ENCODE measurements at places on chromosomes 16 and 17. TPM values are rescaled to one million over a fixed set of nuclear protein-coding genes. Genes with fewer than 3 reads are reported as not detected.

The ADCY7 gene
- polyA plus RNA-seq: 9.3 TPM

GRCh38 chr16:14366447-14366846 lies 263.6 kb downstream of the PARN start:
- DNase-seq: no peak

DNA sequence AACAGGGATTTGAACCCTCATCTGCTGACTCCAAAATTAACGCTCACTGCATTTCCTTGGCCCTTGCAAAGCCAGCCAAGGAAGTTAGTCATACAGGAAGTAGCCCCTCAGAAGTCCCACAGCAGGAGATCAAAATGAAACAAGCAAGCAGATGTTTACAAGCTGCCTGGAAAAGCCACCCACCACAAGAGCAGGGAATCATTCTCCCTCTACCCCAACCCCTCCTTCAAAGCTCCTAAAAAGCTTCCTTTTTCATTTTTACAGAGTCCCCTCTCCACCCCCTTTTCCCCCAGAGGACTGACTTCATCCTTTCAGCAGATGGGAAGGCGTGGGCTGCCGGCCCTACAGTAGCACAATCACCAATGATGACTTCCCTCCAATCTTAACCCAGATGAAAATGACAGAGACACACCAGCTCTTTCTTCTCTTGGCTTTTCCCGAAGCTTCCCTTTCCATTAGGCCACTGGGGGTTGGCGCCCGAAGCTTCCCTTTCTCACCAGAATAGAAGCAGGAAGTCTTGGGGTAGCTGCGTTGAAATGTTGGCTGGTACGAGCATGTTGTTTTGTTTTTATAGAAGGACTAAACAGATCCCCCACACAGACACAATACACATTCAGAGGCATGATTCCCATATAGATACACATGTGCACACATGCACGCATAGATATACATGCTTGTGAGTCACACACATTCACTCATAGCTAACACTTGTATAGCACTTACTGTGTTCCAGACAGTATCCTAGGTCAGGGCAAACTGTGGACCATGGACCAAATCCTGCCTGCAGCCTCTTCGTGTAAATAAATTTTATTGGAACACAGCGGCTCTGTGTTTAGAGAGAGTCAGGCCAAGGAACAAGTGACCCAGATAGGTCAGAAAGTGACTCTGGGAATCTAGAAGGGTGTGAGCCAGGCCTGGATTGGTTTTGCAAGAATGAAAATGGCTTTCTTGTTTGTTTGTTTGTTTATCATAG lies 17.4 kb downstream of the ITPRIPL2 start:
- DNase-seq: peak; percentile 62

The PNPO gene
- polyA plus RNA-seq: 25.4 TPM

The MBTPS1 gene
- polyA plus RNA-seq: 117 TPM

The SLC38A8 gene
- polyA plus RNA-seq: not detected

DNA sequence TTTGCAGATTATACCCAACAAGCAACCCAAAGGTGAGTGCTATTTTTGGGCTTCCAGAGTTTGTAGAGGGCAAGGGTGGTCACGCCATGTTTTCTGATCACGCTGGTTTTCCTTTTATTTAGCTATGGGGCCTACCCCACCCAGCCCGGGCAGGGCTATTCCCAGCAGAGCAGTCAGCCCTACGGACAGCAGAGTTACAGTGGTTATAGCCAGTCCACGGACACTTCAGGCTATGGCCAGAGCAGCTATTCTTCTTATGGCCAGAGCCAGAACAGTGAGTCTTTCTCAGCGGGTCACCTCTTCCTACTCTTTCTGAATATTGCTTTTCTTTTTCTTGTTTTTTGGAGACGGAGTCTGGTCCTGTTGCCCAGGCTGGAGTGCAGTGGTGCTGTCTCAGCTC lies 2.5 kb downstream of the FUS start:
- no peak for DNase-seq

The RBBP6 gene
- 67.5 TPM for polyA plus RNA-seq

GRCh38 chr17:1076982-1077302 lies 80.0 kb downstream of the TIMM22 start:
- no peak for DNase-seq

DNA sequence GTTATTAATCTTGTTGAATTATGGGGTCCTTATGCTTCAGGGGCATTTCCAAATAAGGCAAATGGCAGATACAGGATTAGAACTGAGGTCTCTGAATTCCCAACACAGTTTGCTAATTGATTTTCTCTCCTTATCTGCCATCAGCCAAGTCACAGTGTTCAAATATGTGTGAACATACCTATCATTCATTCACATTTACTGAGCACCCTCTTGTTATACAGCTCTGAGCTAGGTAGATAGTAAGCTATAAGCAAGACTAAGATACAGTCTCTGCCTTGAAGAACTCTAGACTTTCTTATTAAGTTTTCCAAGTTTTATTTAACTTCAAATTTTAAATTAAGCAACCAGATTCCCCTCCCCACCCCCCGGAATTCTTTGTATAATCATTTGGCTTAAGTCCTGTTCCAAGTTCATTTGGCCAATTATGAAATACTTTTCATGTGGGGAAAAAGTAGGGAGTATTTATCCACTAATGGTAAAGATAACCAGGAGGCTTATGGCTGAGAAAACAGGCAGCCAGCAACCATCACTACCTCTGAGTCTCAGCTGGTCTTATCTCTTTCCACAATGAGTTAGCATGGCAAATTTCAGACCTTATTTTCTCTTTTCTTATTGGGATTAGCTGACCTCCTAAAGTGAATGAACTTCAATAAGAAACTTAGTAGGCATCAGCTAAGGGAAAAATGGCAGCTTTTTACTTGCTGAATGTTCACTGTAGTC lies 31.4 kb upstream of the CORO6 start:
- no peak for DNase-seq

Data from renal pelvis (tissue), 12 donors.